ENCODE measurements at places on chromosomes 11 and 22. TPM values are rescaled to one million over a fixed set of nuclear protein-coding genes. Genes with fewer than 3 reads are reported as not detected.

DNA sequence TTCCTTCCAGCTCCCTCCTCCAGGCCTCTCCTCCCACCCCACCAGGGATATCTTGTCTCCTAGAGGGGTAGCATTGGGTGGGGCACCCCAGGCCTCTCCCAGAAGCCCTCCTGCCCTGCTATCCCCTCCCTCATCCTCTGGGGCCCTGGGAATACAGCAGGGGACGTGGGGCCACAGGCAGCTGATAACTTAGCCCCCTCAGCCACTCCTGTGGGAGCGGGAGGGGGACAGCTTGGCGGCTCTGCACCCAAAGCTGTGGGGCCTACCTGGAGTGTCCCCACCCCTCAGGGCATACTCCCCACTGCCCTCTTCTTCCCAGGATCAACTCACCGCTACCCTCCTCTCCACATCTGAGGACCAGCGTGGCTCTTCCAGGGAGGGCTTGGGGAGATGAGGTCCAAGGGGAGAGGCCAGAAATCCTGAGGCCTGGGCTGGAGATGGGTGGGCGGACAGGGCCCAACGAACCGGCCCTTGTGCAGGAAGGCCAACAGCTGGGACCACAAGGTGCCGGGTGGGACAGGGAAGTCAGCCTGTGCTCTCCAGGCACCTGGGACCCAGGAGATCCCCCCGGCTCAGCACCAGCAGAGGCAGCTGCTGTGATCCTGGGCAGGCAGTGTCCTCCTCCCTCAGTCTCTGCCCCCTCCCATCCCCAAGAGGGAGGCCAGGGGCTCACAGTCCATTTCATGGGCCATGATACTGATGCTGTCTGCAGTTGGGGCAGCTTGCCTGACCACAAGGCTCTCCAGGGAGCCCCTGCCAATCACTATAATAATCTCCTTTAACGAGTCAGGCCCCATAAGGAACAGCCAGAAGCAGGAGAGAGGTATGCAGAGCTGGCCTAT, 23.2 kb downstream of the NEAT1 start:
- DNase-seq = peak; percentile 45

DNA sequence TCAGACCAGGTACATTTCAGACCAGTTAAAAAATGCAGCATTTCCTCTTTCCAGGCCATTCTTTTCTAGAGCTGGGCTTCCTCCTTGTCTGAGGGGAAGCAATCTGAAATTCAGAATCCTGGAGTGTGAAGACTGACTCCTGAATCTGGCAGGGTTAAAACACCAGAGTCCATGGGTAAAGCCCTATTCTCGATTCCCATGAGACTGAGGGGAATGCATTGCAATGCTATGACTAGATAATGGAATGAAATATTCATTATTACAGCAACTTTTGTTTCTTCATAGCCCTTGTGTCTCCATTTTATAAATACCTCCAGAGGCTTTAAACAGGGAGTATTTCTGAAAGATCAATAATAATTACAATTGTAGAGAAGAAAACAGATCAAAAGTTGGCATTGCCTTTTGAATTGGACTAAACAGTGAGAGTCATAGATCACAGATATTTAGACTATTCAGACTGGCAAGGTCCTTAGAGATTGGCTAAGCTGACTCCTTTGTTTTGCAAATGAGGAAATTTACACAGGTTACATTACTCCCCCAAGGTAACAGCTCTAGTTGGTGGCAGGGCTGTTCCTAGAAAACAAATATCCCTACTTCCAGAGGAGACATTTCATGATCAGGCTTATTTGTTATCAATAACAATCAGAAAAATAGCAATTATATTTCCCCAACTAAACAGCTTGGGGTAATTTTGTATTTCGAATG, 632.6 kb upstream of the KIRREL3 start:
- DNase-seq = no peak

- DNase-seq = no peak
These were observed 44.2 kb upstream of the WEE1 start for GRCh38 chr11:9529334-9529650.

GRCh38 chr22:35928285-35928798, 100.3 kb downstream of the RBFOX2 start:
- no peak for DNase-seq

DNA sequence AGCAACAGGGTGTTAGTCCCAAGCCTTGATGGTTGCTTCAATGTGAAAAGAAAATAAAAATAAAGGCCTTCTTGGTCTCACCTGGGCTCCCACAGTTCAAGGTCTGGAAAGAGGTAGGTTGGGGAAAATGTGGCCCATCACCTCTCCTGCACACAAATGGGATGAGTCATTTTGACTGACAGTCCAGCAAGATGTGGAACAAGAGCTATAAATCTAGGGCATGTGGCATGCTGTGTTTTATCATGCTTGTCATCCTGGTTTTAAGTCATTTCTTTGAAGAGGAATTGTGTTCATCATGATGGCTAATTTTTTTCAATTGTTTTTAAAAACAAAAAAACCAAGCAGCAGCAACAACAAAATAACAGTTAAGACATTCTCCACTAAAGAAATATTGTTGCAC, 503.7 kb downstream of the NTM start:
- no peak for DNase-seq

DNA sequence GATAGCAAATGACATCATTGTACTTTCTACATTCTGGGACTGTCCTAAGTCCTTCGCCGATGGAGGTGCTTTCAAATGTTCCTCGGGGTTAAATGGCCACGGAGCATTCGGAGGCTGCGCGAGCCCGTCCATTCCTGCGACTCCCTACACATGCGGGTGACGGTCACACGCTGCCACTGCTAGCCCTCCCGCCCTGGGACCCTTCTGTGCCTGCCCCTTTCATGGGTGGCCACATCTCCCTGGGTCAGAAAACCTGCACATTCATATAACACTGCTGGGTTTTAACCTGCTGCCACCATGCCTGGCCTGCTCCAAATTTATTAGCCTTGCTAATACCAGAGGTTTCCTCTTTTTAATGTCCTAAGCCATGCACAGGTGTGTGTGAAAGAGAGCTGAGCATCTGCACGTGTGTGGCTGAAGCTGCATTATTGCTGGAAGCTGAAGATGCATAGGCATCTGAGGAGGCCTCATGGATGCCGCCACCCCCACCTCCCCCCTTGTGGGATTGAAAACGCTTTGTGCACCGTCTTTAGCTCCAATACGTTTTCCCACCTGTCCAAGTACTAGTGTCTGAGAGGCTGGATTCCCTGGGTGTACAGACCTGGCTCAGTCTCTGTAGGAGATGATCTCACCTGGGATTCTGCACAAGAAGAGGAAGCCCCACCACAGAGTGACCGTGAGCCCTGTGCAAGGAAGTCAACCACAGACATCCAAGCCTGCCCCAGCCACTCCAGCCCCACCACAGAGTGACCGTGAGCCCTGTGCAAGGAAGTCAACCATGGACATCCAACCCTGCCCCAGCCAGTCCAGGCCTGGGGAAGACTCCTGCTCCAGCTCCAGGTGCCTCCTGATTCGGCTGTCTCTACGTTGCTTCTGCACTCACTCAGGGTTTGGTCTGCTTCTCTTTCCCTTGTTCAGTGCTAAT, 626.4 kb downstream of the BRD1 start:
- DNase-seq = no peak

GRCh38 chr11:68839911-68840641, 1.6 kb downstream of the CPT1A start:
- no peak for DNase-seq

GRCh38 chr22:20037419-20037818, 16.5 kb downstream of the TANGO2 start:
- no peak for DNase-seq

Gene TSPAN18
- total RNA-seq = 39.1 TPM

Gene EPS8L2
- 129 TPM for total RNA-seq

Gene MS4A1
- total RNA-seq = not detected

Gene PLEKHA7
- total RNA-seq = 3.2 TPM
